Endodermal cell (in vitro differentiated cells): ENCODE measurements at places on chromosomes 12 and 14. TPM values are rescaled to one million over a fixed set of nuclear protein-coding genes. Genes with fewer than 3 reads are reported as not detected.

Gene FKBP3
- total RNA-seq = 140 and 153 TPM in 2 replicates

DNA sequence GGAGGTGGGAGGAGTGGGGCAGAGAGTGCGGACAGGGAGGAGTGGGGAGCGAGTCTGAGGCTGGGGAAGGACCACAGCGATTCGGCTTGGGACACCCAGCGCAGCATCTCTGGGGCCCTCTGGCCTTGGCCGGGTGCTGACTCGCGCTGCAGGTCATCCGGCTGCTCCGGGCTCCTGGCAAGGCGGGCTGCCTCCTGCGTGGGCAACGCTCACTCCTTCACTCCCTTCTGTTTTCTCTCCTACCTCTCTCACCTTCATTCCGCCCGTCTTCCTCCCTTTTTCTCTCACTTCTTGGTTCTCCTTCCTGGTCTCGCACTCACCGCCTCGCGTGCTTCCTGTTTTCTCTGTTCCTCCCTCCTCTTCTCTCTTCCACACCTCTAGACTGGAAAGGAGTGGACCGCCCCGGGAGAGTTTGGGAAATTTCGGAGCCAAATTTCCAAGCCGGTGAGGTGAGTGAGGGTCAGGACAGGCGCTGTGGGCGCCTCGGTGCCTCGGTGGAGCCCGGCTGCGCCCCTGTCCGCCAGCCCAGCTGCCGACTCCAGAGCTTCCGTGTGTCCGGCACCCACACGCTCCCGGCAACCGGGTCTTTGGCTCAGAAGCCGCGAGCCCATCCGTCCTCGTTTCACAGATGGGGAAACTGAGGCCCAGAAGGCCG is 86.7 kb downstream of the B4GALNT3 start:
- H3K27me3 ChIP-seq = no peaks in the 10 kb centered on the region
- no peak for DNase-seq
- H3K36me3 ChIP-seq = peaks cover 36% of the 10 kb centered on the region
- peaks cover 10% of the 10 kb centered on the region for H3K4me1 ChIP-seq
- no peak overlapping the region for H3K27ac ChIP-seq

DNA sequence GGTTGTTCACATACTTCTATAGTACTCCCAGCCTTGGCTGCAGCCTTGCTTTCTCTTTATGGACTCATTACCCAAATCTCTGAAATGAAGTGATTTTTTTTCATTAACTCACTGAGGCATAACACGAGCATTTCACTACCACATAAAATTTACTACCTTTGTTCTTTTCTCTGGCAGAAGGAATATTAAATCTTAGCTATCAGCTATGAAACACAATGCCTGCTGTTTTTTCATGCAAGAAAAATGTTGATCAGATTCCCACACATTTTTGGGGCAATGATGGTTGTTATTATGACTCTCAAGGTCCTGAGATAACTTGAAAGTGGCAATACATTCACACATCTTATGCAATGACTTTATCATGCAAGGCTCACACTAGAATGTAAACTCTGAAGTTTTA is 225.3 kb upstream of the ATP2B1 start:
- no peak overlapping the region for H3K4me3 ChIP-seq
- H3K4me1 ChIP-seq = peaks cover 3% of the 10 kb centered on the region
- DNase-seq = no peak
- no peaks in the 10 kb centered on the region for H3K36me3 ChIP-seq
- no peaks in the 10 kb centered on the region for H3K27me3 ChIP-seq

Gene FSCB
- 0.09 TPM in 1 of 2 replicates, not detected in the other for total RNA-seq

DNA sequence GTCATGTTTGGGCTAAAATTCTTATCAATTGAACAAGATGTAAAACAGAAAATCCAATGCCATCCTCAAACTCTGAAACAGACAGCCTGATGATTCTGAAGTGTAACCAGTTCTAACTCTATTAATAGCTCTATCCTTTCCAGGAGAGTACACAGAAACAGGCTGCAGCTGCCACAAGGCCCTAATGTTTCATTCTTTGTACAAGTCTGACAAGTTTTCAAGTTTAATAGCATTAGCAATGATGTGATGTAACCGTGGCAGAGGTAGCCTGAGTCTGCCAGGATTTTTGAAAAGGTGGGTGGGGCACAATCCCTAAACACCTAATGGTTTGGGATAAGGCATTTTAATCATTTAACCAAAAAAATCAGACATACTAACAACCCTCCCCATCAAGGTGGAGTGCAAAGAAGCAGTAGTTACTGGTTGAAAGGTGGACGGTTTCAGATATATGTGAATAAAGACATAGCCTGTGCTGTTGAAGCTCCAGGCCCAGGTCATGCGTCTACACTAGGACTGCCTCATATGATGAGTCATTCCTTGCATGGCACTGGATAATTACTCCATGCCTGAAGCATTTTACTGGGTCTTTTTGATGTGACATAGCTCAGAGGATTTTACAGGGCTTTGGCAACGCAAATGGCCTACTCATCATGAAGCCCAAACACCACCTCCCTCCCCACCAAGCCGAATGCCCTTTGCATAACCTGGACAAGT is 145.1 kb upstream of the GRIP1 start:
- no peaks in the 10 kb centered on the region for H3K36me3 ChIP-seq
- H3K27ac ChIP-seq = peak overlapping the region; percentile 43
- DNase-seq = no peak
- no peaks in the 10 kb centered on the region for H3K4me1 ChIP-seq

DNA sequence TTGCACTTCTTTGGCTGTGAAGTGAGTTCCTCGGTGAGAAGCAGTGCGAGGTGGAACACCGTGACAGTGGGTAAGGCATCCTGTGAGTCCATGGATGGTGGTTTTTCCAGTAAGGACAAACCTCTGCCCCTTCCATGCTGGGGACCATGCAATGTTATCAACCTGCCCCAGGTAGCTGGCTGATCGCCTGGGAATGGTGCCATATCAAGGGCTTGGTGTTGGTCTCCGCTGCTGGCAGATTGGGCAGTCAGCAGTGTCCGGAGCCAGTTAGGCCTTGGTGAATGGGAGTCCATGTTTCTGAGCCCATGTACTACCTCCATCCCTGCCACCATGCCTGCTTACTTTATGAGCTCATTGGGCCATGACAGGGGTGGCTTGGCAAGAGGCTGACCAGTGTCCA is 114.7 kb upstream of the C14orf180 start:
- H3K27me3 ChIP-seq = peaks cover 58% of the 10 kb centered on the region
- no peaks in the 10 kb centered on the region for H3K4me1 ChIP-seq
- no peaks in the 10 kb centered on the region for H3K36me3 ChIP-seq
- DNase-seq = peak; percentile 15

- no peaks in the 10 kb centered on the region for H3K36me3 ChIP-seq
- no peaks in the 10 kb centered on the region for H3K27me3 ChIP-seq
- no peak overlapping the region for H3K4me3 ChIP-seq
- H3K4me1 ChIP-seq = no peaks in the 10 kb centered on the region
Measured at GRCh38 chr12:87925021-87925420, 104.2 kb downstream of the C12orf50 start.

- DNase-seq = peak; percentile 87
- peaks cover under 1% of the 10 kb centered on the region for H3K27me3 ChIP-seq
- no peak overlapping the region for H3K4me3 ChIP-seq
- H3K27ac ChIP-seq = no peak overlapping the region
Measured at GRCh38 chr12:113097716-113098440, 37.7 kb downstream of the RASAL1 start.

DNA sequence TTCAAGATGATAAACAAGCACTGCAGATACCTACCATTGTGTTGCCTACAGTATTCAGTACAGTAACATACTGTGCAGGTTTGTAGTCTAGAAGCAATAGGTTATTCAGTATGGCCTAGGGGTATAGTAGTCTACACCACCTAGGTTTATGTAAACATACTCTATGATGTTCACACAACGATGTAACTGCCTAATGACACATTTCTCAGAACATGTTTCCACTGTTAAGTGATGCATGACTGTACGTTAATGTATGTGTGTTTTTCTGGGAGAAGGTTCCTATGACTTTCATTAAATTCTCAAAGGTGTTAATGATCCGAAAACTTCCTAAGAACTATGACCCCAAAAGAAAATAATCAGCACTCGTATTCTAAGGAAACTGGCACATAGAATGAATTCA is 20.9 kb upstream of the CALM1 start:
- DNase-seq = no peak
- H3K4me3 ChIP-seq = no peak overlapping the region
- H3K27ac ChIP-seq = no peak overlapping the region
- H3K36me3 ChIP-seq = no peaks in the 10 kb centered on the region
- no peaks in the 10 kb centered on the region for H3K27me3 ChIP-seq
- no peaks in the 10 kb centered on the region for H3K4me1 ChIP-seq

- H3K27ac ChIP-seq = no peak overlapping the region
- no peaks in the 10 kb centered on the region for H3K4me1 ChIP-seq
- no peaks in the 10 kb centered on the region for H3K36me3 ChIP-seq
- no peak for DNase-seq
Measured at GRCh38 chr14:64244279-64244678, 49.9 kb downstream of the ESR2 start.

- H3K27ac ChIP-seq = peak overlapping the region; percentile 61
- H3K4me1 ChIP-seq = peaks cover 21% of the 10 kb centered on the region
- H3K4me3 ChIP-seq = peak overlapping the region; percentile 64
Measured at GRCh38 chr14:75711796-75712211, 50.8 kb downstream of the TTLL5 start.

DNA sequence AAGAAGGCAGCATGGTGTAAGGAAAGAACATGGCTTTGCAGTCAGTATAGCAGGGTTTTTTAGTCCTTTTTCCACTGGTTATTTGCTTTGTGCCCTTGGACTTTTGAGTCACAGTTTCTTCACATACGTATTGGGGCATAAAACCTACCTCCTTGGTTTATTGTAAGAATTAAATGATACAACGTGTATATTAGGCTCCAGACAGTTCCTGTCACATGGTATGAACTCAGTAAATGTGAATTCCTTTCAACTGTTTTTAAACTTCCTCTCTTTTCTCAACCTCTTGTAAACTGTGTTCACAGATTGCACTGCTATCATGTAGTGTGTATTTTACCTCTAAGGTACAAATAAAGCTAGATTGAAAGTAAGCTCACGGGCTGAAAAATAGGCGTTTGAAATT is 29.5 kb downstream of the MSRB3 start:
- H3K36me3 ChIP-seq = no peaks in the 10 kb centered on the region
- H3K4me1 ChIP-seq = no peaks in the 10 kb centered on the region
- DNase-seq = no peak
- no peak overlapping the region for H3K27ac ChIP-seq
- H3K27me3 ChIP-seq = no peaks in the 10 kb centered on the region
- no peak overlapping the region for H3K4me3 ChIP-seq

GRCh38 chr12:64731683-64732082 is 27.5 kb downstream of the GNS start:
- peaks cover 3% of the 10 kb centered on the region for H3K4me1 ChIP-seq
- no peaks in the 10 kb centered on the region for H3K27me3 ChIP-seq
- no peak for DNase-seq

DNA sequence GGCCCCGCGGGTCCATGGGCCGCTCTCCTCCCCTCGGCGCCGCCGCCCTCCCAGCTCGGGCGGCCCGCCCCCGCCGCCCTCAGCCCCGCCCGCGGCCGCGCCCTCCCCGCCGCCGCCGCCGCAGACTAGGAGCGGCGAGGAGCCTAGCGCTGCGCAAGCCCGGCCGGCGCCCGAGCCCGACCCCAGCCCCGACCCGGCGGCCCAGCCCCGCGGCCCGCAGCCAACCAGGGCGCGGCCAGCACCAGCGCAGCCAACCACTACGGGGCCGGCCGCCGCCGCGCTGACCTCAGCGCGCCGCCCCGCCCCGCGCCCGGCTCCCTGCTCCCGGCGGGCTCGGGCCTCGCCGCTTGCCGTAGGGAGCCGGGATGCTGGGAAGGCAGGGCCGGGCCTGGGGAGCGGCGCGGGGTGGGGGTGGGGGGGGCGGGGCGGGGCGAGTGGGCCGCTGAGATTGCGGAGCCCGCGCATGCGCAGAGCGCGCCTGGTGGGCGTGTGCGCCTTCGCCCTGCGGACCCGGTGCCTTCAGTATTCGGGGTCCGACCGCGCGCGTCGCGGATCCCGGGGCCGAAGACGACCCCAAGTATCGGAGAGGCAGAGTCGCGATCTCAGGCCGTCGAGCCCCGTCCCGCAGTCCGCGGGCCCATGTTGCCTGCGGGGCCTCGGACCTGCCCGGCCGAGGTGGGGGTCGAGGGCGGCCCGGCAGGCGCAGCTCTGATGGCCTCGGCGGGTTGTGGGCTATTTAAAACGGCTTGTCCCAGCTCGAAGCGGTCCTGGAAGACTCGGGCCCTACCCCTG is at the start of gene CDC42BPB:
Gene CDC42BPB, minus strand, starts transcription at position 178 of the 792 bp plus-strand sequence. CDS start 376 bp downstream, outside the sequence.
- H3K4me1 ChIP-seq = peaks cover 7% of the 10 kb centered on the region
- peak within 1 kb of the TSS; percentile 88 for H3K4me3 ChIP-seq
- H3K36me3 ChIP-seq = peaks cover 12% of the 10 kb centered on the region
- H3K27me3 ChIP-seq = no peaks in the 10 kb centered on the region
- peak within 1 kb of the TSS; percentile 68 for H3K27ac ChIP-seq
- peak; percentile 95 for DNase-seq

Gene VPS29
- 43.8 to 94.5 TPM (median 89.4 TPM) in 3 replicates for total RNA-seq

DNA sequence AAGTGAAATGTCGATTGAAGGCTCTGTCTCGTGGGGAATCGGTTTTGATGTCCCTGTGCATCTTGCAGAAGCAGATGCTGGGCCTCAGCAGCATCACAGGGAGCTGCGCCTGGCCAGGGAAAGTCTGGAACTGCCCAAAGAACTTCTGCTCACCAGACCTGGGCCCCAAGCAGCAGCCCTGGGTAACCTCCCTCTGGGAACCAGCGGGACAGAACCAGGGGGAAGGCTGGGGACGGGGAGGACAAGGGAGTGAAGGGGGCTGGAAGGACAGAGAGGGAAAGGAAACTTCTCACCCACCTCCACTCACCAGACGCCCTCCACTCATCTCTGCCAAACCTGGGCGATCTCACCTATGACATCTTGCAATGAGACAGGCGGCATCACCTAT is 26.8 kb upstream of the C14orf180 start:
- DNase-seq = peak; percentile 32
- no peaks in the 10 kb centered on the region for H3K27me3 ChIP-seq
- H3K27ac ChIP-seq = no peak overlapping the region

DNA sequence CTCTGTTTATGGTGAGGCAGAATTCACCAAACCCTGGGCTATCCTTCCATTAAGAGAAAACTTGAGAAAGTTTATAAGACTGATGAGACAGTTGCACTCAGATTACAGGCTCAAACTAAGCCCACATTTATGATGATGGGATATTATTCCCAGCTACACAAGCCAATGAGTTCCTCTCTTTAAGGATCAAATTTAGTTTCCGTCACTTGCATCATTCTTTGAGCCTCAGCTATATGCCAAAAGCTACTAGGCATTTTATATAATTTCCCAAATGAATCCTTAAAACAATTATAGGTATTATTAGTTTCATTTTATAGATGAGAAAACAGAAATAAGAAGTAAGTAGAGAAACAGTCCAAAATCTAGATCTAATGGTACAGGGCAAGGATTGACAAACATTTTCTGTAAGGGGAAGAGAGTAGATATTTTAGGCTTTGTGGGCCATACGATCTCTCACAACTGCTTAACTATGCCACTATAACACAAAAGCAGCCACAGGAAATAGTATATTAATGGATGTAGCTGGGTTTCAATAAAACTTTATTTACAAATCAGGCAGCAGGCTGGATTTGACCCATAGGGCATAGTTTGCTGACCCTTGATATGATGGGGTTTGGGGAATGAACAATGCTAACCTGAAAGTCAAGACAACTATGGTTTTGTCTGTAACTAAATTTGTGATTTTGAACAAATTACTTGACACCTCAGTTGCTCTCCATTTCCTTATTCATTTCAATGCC is 91.8 kb upstream of the PLXNC1 start:
- no peak overlapping the region for H3K4me3 ChIP-seq
- no peak for DNase-seq
- H3K27ac ChIP-seq = no peak overlapping the region
